Stimulated activated CD4-positive, alpha-beta T cell treated with anti-CD3 and anti-CD28 coated beads, Interleukin-1b, Interleukin-23, amount 100 ng/mL, for 48 hours (primary cell): ENCODE measurements at places on chromosomes 16 and 17.

GRCh38 chr16:647173-647902 is 1.8 kb upstream of the WDR90 start:
- no peak for DNase-seq

DNA sequence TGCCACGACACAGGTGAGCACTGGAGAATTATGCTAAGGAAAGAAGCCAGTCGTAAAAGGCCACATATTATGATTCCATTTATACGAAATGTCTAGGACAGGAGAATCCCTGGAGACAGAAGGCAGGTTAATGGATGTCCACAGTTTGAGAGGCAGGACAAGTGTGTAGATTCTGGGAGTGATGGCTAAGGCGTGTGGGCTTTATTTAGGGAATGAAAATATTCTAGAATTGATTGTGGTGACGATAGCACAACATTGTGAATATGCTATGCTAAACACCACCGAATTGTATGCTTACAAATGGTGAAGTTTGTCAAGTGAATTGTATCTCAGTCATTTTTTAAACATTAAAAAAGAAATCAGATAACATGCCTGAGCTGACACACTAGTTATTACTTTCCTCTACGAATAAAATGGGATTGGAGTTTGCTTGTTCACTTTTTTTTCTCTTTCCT is 5.3 kb upstream of the TXNDC11 start:
- no peak for DNase-seq

GRCh38 chr16:78768226-78768625 is 668.8 kb downstream of the WWOX start:
- DNase-seq, result no peak

DNA sequence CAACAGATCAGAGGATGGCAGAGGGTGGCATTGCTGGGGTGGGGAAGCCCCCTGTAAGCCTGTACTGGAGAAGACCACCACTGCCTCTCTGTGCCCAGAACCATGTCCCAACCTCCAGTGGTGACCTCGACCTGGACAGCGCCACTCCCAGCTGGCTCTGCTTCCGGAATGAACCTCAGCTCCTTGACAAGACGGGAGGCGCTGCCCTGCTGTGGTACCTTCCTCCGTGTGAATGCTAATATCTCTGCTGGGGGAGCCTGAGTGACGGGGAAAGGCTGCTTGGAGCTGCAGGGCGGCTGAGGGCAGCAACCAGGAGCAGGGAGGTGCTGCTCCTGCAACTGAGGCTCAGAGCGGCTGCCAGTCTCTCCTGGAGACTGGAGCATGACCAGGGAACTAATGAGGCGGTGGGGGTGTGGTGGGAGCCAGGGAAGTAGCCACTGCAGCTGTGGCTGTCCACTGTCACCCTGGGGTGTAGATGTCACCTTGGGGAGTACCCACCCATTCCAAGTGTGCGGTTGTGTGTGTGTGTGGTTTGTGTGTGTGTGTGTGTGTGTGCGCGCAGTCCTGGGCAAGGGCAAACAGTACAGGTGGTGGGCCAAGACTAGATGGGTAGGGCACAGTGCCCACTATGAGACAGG is 6.2 kb downstream of the PRCD start:
- no peak for DNase-seq

DNA sequence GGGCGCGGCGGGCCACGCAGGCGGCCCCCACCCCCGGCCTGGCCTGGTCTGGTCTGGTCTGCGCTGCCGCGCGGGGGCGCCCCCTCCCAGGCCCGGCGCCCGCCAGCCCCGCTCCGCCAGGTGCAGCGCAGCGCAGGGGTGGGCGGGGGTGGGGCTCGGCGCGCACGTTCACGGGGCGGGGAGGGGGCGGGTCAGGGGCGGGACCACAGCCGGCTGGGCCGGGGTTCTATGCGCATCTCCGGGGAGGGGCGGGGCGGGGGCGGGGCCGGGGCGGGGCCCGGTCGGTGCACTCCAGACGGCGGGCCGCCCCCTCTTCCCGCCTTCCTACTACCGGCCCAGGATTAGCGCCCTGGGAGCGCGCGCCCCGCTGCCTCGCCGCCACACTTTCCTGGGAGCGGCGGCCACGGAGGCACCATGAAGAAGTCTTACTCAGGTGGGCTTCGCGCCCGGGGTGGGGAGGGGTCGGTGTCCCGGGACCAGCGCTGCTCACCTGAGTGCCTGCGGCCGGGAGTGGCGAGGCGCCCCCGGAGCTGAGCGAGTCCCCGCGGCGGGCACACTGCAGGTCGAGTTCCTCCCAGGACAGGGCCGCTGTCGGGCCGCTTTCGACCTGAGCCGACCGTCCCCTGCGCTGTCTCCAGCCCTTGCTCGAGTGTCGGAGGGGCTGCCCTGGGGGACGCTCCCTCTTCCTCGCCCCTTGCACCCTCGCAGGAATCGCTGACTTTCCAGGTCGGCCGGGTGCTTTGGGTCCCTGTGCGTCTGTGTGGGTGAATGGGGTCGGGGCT is 140.5 kb downstream of the SEC14L1 start:
- peak; percentile 43 for DNase-seq

- DNase-seq, result no peak
Measured at GRCh38 chr17:68325961-68326360, 34.7 kb downstream of the ARSG start.

DNA sequence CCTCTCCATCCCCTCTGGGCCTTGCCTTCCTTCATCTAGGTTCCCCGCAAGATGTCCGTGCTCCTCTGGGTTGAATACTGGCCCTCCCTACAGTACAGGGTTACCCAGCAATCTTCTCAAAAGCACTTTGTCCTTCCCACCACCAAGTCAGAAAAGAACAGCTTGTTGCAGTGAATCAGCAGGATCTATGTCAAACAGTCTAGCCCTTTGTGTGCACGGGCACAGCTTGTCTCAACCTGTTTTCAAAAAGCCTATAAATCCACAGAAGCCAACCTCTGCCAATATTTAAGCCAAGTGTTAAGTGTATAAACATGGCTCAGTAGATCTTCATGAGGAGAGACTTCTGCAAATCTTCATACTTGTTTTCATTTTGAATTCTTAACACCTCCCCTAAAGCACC is 25.2 kb downstream of the C17orf67 start:
- DNase-seq, result no peak
